ENCODE measurements at places on chromosomes 4 and X.

GRCh38 chr4:52869196-52869595, 7.1 kb downstream of the RASL11B start:
- no peak for DNase-seq

- DNase-seq = no peak
Measured at GRCh38 chrX:68254738-68255645, 178.3 kb downstream of the OPHN1 start.

DNA sequence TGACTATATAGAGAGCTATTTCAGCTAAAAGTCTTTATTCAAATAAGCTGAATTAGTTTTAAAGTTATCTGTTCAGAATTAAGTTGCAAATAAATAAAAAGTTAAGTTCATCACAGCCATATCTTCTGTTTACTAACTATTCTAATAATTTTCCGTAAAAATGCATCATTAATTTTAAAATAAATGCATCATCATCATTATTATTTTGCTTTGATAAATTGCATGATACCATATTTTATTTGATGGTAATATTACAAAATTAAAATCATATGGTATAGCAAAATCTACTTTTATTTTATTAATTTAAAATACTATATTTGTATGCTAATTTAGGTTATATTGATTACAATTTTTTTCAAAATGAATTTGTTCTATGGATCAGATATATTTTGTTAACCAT, 357.3 kb upstream of the NDST4 start:
- DNase-seq = no peak

GRCh38 chrX:133598601-133599335, 183.5 kb upstream of the GPC4 start:
- no peak for DNase-seq

- no peak for DNase-seq
Measured at GRCh38 chrX:130413415-130413814, 11.6 kb downstream of the RBMX2 start.

DNA sequence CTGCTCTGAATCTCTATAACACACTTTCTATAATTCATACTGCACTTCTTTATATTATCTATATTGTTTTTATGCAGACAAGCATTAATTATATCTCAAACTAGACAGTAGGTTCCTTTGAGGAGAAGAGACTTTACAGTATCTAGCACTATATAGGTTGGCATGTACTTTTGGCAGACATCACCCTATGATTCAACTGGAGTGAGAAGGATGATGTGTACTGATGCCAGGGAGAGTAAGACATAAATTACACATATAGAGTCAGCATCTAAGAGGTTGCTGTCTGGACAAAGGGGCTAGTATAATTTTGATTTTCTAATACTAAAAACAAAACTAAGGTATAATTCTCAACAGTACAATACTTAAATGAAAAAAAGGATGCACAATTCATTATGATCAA, 5.1 kb upstream of the RBM41 start:
- DNase-seq = no peak

- DNase-seq = no peak
Measured at GRCh38 chr4:136281889-136282288, 1250.4 kb downstream of the PCDH18 start.

DNA sequence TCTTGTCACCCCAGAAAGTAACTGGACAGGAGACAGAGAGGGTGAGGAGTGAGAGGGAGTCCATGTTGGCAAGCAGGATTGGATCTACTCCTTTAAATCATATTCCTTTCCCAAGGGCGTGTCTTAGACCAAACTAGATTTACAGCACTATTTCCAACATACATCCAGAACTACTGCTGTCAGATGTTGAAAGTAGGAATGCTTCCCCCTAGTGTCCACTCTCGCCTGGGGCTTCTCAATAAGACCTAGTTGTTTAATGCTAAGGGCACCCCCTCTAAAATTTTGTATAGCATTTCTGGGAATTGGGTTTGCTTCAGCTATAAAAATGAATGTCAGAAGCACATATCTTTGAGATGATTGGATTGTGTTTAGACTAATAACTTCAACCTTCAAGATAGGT, 13.3 kb downstream of the OFD1 start:
- DNase-seq = peak; percentile 28

DNA sequence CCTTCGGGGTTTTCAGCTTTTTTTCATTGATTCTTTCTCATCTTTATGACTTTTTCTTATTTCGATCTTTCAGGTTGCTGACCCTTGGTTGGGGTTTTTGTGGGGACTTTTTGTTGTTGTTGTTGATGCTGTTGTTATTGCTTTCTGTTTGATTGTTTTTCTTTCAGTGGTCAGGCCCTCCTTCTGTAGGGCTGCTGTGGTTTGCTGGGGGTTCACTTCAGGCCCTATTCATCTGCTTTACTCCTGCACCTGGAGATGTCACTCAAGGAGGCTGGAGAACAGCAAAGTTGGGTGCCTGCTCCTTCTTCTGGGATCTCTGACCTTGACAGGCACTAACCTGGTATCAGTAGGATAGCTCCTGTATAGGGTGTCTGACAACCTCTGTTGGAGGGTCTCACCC, 39.9 kb upstream of the PCDH18 start:
- DNase-seq = no peak

DNA sequence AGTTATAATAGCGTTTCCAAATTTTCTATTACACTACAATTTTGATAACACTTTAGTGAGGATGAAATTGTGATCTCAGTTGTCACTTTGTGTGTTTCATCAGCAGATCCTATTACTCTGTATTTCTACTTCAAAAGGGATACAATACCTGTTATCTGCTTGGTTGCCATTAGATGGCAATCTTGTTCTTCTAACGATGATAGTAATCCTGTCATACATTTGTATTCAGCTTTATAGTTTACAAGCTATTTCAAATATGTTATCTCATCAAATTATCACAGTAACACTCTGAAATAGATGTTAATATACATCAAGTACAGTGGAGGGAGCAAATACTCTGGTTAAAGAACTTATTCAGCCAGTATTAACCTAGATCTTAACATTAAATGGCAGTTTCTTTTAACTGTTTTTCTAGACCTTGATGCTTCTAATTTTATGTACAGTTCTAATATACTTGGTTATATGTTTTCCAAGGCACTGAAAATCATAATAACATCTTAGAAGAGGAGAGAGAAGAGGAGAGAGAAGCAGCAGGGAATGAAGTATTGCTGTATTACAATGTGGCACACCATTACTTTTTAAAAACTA, 292.0 kb downstream of the CCSER1 start:
- peak; percentile 48 for DNase-seq

DNA sequence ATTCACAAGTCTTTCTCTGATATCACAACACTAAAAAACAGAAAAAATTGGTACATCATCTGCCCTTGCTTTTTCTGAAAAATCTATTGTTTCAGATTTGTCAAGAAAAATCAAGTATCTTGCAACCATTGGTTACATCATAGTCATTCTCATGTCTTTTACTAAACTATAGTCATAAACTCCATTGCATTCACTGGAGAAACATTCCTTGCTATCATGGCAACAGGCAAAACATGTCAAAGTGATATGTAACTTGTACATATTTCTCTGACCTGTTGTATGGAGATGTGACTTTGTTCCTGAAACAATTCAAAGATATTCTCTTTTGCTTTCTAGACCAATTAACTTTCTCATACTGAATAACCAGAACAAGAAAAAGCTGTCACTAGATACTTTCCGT, 121.9 kb upstream of the ANK2 start:
- DNase-seq = no peak

GRCh38 chr4:106766519-106766918, 269.6 kb downstream of the DKK2 start:
- no peak for DNase-seq

DNA sequence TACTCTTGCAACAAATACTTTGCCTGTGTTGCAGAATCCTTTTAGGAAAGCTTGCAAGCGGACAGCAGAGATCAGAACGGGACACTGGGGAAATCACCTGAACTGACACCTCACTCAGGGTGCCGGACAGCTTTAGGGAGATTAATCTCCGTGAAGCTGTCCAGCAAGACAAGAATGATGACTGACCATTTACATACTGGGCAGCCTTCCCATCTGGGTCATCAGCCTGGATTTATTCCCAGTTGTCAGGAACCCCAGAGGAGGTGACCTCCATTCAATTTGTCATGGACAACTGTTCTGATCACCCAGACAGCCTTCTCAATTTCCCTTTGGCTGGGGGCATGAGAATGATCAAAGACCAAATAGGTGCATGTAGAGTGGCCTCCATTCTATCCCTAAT, 93.0 kb upstream of the EGFL6 start:
- DNase-seq = no peak

DNA sequence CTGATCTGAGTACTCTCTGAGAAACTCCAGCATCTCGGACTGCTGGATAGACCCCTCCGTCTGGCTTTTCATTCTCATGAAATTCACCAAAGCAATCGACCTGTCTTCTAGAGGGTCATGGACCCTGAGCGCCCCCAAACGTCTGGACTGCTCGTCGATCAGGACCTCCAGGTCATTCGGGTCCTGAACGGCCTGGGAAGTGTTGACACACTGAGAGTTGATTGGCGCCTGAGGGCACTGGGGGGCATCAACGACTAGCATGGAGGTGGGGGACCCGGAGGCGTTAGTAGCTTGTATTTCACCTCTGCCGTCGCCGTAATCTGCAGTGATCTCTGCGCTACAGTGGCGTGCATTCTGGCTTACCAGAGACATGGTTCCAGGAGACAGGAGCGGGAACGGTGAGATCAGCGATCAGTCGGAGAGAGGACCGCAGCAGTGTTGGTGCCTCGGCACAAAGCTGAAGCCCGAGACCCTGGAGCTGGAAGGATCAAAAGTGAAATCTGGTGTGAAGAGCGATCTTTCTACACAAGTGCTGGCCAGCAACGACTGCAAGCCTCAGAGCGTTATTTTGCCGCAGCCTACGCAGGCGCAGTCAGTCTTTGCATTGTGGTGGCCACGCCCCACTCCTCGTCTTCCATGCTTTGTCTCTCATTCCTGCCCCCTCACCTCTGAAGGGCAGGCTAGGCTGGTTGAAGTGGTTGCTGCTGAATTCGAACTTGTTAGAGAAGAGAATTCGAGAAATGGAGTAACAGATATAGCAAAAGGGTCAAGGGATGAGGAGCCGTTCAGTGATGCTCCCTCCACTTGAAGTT, at the start of gene MAGEE2:
TSS of gene MAGEE2 (minus strand) at position 575 of the 812 bp plus-strand sequence. CDS start at position 372, 203 bp downstream.
- no peak for DNase-seq

DNA sequence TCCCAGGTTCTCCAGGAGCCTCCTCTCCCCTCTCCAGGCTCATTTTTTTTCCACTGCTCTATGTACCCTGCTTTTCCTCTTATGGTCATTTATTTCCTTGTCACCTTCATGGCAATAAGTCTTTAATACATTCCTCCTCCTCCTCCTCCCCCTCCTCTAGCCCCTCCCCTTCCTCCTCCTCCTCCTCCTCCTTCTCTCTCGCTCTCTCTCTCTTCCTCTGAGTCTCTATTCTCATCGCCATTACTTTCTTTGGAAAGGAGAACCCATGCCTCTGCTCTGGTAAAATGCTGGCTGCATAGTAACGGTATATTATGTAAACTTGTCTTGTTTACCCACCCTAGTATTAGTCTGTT, 35.7 kb downstream of the ARHGAP24 start:
- no peak for DNase-seq

DNA sequence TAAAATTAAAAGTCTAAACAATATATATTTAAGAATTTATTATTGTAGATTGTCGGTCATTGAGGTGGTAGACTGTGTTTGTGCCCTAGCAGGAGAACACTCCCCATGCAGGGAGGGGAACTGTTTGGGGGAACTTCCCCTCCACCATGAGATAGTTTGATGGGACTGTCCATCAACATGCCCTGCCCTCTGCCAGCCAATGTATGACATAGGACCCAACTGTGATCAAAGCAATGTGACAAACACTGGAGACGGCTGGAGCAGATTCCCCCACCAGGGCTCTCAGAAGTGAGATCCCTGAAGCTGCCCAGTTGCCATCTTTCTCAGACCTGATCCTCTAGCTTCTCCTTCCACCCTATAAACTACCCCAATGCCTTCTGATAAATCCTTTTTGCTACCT, 44.9 kb downstream of the SH3KBP1 start:
- DNase-seq = no peak

DNA sequence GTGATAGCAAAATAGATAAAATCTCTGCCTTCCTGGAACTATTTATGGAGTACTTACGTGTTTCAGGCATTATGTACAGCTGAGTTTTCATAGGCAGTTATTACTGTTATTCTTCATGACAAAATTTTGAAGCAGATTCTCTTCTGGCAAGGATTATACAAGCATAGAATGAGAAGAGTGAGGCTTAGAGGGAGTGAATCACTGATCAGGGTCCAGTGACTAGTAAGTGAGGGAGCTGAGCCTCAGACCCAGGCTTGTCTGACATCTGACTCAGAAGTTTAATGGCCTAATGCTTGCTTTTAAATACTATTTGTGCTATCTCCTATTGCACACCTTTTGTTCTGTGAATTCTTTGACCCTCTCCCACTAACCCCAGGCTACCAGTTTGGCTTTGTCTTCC, 110.6 kb downstream of the DTHD1 start:
- no peak for DNase-seq

- no peak for DNase-seq
Measured at GRCh38 chr4:141497627-141498026, 138.8 kb upstream of the IL15 start.
